ENCODE measurements at places on chromosomes 13 and 19.

DNA sequence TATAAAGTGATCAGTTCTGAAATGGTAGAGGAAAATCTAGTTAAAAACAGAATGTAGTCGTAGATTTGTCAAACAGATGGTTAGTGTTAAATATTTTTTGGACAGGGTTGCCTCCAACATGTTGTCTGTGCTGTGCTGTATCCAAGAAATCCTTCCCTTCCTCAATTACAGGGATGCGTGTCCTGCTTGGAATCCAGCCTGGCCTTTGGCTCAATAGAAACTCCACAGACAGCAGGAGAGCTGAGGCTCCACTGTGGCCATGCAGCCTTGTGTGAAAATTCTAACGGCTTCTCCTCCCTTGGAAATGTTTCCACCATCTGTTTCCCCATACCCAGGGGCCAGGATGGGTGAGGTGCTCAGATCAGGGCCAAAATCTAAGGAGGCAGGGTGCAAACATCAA is 67.7 kb upstream of the USP29 start:
- DNase-seq, result no peak

DNA sequence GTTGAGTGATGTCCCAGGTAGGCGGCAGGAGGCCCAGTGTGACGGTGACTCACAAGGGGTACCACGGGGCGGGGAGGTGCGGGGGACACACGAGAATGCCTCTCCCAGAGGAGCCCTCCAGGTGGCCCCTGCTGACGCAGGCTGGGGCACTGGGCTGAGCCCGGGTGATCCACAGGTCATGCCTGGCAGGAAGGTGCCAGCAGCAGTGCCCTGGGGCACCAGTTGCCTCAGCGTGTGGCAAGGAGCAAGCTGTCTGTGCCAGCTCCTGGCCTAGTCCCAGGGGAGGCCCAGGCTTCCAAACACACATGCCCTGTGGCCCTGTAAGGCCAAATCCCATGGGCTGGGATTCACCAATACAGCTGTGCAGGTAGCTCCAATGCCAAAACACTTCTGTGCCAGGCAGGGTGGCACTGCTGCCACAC is 28.0 kb downstream of the AKT2 start:
- no peak for DNase-seq

- no peak for DNase-seq
These were observed 578.5 kb downstream of the EFNB2 start for GRCh38 chr13:105956921-105957320.

DNA sequence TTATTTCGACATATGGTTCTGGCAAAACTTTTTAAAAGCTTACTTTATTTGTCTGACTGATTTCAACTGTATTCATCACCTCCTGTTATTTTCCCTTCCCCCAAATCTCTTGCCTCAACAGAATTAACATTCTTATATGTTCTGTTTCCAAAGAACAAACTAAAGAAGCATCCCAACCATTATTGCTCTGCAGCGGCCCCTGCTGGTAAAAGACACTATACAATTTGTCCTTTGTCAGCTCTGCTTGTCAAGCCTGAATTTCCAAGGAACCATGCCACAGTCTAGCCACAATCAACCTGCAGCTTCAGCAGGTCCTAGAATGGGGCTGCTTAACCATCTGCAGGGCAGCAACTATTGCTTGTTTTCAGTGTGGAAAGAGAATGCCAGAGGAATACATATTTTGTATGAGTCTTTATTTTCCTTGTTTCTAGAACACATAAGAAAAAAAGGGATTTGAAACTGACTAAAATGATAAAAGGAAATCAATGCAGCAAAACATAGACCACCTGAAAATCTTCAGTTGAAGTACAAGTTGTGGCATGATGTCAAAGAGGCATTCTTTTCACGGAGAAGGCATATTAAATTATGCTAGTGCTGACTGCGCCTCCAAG is 845.3 kb downstream of the DIAPH3 start:
- peak; percentile 8 for DNase-seq

DNA sequence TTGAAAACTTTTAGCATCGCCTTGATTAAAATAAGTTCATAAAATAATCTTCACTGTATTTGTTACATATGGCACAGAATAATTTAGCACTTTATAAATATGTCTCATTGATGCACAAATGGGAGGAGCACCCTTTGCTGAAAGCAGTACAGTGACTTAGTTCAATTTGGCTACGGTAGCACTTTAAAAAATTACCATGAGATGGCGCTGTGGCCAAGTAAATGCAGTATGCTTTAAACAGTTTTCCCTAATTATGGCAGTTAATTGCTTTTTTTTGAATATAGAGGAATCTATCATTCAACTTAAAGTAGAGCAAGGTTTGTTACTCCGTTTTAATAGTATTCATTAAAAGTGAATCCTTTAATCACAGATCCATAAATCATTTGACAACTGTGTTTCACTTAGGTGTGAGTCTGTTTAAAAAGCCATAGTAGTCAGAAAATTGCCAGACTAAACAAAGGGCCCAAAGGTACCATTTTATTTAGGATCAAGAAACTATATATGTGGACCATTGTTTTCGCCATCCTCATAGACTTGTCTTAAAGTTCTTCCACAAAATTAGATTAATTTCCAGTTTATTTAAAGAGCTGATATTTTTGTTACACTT is 34.7 kb upstream of the ESD start:
- DNase-seq, result no peak

DNA sequence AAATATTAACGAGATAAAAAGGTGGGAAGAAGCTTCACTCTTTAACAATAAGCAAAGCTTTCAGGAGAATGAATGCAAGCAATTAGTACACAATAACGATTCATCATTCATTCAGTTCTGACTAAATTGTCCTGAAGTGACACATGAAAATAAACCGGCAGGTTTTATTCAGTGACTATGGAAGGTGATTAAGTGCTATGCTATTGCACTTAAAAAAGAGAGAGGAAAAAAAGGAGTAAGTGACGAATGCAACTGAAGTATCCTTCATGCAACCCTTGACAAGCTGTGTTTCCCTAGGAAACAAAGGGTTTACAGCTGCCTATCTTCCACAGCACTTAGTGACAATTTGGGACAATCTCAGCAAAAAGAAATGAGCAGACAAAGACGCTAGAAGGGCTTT is 1.4 kb downstream of the LIG4 start:
- DNase-seq, result no peak

- DNase-seq, result no peak
These were observed 5.9 kb upstream of the NANOS2 start for GRCh38 chr19:45920458-45920857.

DNA sequence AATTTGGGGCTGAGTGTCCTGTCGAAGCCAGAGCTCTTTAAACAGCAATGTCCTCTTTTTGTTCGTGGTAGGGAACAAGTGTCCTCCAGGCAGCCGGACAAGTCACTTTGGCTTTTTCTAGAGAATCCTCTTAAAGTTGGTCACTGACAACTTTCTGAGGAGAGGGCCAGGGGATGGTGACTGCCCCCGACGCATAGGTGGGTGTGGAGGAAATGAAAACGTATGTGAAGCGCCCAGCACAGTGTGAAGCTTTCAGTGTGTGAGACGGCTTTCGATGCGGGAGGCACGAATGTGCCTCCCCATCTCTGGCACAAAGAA is 45.8 kb upstream of the ZNF536 start:
- DNase-seq, result no peak

Measured in non-pigmented ciliary epithelial cell (primary cell).